ENCODE measurements at places on chromosomes 6 and 20.

DNA sequence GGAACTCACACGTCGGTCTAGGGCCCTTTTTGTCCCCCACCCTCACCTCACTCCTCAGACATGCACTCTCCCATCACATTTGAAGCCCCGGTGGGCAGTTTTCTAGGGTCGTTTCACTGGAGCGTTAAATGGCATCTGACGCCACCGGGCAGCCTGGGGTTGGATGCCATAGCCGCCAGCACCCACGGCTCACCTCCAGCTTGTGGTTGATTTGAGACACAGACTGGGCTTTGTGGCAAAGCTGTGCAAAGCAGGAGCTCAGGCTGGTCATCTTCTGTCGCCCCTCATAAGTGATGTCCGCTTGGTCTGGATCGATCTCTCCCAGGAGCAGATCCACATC is 530 bp downstream of the GOPC start:
- peak; percentile 54 for DNase-seq

GRCh38 chr6:130725551-130725950 is 101.7 kb upstream of the SMLR1 start:
- DNase-seq, result no peak

DNA sequence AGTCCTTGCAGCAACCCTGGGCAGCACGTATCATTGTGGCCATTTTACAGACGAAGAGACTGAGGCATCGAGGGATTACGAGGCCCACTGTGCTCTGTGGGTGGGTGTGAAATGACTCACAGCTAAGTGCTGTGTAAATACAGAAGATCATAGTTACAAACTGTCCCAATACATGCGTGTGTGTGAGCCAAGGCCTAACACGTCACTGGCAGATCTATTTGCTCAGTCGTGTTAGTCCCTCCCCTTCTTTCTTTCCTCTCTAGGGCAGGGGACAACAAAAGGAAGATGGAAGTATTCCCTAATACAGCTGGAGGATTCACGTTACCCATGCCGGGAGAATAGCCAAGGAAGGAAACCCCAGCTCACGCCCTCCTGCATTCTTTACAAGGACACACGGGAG is 175.9 kb downstream of the CDC5L start:
- no peak for DNase-seq

DNA sequence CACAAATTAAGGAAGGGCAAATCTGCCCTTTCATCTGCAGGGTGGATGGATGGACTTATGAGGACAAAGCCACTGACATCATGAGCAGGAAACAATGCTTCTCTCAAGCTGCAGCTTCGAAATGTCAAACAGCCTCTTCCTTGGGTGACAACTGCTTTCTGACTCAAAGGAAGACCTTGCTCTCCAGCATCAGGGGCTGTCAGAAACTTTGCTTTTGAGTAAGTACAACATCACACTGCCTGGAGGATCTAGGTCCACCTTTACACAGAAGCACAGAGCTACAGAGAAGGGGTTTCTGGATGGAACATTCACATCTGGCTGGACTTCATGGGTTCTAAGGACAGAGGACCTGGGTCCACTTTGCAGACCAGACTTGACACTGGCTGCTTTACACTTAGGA is 5.9 kb downstream of the CST1 start:
- DNase-seq, result no peak

GRCh38 chr20:19275038-19275629 is 62.7 kb downstream of the SLC24A3 start:
- no peak for DNase-seq

DNA sequence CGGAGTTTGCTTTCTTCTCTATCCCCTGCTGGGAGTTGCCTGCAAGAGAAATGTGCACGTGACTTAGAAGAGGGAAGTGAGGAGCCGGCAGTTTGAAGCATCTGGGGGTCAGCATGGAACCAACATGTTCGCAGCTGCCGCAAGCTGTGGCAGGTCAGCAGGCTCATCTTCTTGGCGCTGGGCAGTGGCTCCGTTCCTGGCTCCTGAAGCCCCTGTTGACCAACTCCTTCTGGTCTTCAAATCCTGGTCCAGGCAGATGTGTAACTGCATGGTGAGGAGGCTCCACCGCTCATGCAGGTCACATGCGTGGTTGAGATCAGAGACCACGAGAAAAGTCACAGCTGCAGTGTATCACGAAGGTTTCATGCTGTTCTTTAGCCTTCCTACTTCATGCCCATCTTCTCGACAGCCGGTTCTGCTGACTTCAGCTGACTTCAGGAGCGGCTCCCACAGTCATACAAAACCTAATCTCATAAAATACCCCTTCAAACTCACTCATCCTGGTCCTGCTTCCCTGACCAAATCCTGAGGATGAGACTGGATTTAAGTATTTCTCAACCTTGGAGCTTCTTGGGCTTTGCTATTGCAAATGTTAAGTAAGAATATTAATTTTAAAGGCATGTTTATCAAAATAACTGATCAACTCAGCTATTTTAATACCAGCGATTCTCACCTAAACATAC is 44.9 kb upstream of the BCAS1 start:
- no peak for DNase-seq

DNA sequence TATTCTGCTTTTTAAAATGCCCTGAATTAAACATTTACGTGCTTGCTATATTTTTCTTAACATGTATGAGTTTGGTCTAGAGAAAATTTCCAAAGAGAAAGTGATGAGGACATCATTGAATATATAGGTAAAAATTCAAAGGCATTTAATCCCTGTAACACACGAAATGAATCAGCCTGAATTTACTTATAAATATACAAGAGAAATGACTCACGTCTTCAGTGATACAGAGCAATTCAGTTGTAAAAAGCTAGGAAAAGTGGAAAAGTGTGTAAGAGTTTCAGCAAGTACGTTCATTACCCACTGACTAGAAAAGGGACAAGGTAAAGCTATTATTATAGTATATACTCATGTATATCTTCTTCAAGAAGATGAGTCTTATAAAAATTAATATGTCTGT is 124.8 kb downstream of the HIVEP1 start:
- DNase-seq, result no peak

DNA sequence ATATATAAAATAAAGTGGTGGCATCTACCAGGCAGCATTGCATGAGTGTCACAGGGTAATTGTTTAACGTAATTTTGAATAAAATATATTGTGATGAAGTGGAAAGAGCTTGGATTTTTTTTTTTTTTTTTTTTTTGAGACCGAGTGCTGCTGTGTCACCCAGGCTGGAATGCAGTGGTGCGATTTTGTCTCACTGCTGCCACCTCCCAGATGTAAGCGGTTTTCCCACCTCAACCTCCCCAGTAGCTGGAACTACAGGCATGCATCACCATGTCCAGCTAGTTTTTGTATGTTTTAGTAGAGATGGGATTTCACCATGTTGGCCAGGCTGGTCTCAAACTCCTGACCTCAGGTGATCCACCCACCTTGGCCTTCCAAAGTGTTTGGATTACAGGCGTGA is 81.1 kb upstream of the SMIM8 start:
- DNase-seq, result no peak

- no peak for DNase-seq
Measured at GRCh38 chr6:170025935-170026750, 264.7 kb downstream of the DLL1 start.

GRCh38 chr20:24597051-24597450 is 127.6 kb downstream of the SYNDIG1 start:
- DNase-seq, result no peak

DNA sequence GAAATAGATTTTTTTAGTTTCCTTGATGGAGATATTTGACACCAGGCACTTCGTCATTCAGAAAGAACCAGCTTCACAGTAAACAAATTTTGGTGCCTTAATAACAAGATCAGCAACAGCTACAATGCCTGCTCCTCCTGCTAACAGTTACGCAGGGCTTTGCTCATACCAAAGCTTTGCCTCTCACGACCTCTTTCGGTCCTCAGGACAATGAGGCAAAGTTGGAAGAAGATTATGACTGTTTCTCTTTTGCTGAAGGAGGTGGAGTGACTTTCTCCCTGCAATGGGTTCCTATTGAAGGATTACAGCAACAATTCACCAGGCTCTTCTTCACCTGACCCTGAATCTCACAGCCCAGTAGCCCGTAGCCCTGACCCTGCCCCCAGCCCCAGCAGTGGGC is 440.1 kb downstream of the PREX1 start:
- no peak for DNase-seq

GRCh38 chr6:84500726-84501125 is 263.7 kb downstream of the TBX18 start:
- no peak for DNase-seq

GRCh38 chr6:151805286-151805840 is 2.1 kb upstream of the ESR1 start:
- no peak for DNase-seq

Measured in KG1 (cell line).